Cerebellar nuclear complex (tissue), 1 donor: ENCODE measurements at places on chromosomes 1 and 21.

GRCh38 chr1:228927946-228928898 is 192.9 kb downstream of the RHOU start:
- DNase-seq: no peak

GRCh38 chr1:5892329-5892728 is 99.9 kb downstream of the NPHP4 start:
- no peak for DNase-seq

DNA sequence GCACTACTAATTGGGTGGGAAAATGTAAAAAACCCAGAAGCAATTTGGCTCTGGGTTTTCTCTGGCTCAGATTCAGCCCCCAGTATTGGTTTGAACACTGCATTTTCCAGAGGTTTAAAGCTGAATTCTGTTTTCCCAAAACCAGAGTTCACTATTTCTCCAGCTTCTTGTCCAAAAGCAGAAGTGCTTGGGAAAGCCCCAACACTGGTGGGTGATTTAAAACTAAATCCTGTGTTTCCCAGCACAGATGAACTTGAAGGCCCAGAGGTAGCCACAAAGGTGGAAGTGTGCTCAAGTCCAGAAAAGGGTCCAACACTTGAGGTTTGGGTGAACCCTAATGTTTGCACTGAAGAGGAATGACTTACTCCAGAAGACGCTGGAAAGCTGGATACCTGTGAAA is 678 bp downstream of the MCM3AP start:
- DNase-seq: no peak

DNA sequence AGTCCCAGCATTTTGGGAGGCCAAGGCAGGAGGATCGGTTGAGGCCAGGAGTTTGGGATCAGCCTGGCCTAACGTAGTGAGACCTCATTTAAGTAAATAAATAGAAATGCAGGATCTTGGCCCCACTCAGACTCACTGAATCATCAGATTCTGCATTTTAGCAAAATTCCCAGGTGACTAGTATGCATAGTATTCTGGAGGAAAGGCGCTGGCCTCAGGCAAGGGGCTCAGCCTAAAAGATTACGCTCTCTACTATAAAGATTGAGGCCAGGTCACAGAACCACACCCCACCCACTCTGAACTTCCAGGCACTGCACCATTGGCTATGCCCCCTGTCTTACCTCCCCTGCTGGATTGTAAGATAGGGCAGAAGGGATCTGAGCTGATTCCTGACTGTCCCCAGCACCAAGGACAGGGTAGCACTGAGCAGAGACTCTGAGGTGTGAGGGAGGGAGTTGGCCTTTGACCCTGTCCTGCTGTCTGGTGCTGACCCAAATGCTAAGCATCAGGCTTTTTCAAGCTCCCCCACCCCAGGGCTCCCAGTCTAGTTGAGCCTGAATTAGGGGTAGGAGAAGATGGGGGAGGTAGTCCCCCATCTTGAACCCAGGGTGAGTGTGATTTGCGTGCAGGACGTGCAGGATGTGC is 2.7 kb downstream of the FOXE3 start:
- DNase-seq: no peak

- DNase-seq: no peak
Observed at GRCh38 chr1:226320930-226321329, 12.0 kb upstream of the LIN9 start.

DNA sequence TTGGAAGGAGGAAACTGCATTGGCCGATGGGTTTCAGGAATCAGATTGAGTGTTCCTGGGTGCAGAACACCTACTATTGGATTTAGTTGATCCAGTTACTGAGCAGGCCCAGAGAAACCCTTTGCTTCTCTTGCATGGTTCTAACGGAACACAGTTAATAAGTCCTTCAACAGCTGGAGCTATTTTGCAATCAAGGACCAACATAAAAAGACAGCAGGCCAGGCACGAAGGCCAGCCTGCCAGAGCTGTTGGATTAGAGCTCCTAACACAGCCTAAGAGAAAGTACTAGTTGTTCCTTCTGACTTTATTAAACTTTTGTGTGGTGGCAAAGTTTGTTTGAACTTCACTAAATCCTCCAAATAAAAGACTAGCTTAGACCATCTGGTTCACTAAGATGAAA is 148.0 kb upstream of the LMO4 start:
- no peak for DNase-seq

DNA sequence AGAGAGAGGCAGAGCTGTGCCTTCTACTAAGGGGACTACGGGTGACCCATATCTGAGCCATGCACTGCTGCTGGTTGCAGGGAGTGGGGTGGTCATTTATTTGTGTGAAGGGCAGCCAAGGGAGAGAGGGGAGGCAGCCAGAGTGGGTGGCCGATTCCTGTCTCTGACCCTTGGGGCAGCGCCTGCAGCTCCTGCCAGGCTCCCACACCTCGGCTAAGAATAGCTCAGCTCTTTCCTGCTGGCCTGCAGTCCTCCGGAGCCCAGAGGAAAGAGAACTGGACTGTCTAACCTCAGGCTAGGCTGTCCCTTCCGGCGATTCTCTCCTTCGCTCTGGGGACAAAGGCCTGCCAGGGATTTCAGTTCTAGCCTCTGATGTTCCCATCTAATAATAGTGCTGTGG is 11.6 kb upstream of the CD34 start:
- no peak for DNase-seq

- DNase-seq: no peak
Observed at GRCh38 chr1:244761279-244761678, 74.2 kb upstream of the COX20 start.

DNA sequence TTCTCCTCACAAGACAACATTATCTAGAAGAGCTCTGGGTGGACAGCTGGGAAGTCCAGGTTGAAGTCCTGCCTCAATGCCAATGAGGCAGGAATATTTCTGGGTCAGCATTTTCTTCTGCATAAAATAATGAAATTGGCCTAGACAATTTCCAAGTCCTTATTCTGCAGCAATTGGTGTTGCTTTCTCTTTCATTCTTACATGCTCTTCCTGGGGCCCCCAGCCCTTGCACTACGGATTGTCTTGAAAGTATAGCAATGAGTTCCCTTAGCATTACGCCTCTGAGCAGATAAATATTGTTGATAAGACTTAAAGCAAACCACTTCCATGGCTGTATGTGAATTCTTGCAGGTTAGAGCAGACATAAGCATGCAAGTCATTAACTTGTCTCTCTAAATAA is 188.5 kb downstream of the TGFBR3 start:
- DNase-seq: no peak

DNA sequence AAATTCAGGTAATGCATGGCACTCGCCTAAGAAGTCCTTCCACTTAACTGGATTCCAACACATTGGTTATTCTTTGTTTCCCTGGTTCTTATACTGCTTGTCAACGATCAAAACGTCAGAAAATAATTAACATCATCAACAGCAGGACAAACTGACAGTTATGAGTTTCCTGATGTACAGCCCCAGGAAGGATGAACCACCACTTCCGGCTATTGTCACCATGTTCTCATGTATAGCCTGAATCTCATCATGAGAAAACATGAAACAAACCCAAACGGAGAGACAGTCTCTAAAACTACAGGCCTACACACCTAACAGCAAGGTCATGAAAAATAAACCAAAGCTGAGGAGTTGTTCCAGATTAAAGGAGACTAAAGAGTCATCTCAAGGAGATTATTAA is 60.5 kb upstream of the FBXO28 start:
- DNase-seq: no peak

GRCh38 chr21:44421901-44422840 is 33.1 kb upstream of the LRRC3 start:
- DNase-seq: no peak

DNA sequence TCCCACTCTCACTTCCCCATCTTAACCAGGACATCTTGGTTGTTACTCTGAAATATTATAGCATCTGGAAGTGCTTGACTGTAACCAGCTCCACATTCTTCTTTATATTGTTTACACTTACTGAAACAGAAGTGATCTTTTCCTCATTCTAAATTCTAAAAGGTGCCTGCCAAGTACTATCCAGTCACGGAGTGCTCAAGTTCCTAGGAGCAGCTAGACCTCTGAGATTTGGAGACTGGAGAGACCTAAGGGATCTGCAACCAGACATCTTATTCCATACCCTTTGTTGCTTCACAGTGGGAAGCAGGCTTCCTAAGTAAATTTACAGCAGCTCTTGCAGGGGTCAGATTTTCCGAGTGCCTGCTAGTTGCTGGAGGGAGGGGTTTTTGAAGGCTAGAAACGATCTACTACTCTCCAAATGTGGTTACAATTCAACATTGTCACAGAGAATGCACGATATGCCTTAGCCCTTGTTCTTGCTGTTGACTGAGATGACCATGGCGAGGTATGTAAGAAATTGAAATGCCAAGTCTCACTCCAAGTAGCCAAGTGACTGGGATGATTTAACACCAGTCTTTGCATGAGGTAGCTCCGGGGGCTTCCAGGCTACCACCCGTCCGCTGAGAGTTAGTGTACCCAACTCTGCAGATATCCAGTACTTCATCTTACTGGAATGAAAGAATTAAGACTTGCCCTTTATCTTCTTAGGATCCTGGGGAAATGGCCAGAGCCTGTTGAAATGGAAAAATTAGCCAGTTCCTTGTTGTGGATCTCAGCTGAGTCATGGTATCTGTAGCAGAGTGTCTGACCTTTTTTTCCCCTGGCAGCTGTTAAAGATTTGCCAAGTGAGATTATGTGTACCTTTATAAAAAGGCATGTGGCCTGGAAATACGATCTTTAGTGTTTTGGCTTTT is 150.8 kb downstream of the MAST2 start:
- DNase-seq: no peak

DNA sequence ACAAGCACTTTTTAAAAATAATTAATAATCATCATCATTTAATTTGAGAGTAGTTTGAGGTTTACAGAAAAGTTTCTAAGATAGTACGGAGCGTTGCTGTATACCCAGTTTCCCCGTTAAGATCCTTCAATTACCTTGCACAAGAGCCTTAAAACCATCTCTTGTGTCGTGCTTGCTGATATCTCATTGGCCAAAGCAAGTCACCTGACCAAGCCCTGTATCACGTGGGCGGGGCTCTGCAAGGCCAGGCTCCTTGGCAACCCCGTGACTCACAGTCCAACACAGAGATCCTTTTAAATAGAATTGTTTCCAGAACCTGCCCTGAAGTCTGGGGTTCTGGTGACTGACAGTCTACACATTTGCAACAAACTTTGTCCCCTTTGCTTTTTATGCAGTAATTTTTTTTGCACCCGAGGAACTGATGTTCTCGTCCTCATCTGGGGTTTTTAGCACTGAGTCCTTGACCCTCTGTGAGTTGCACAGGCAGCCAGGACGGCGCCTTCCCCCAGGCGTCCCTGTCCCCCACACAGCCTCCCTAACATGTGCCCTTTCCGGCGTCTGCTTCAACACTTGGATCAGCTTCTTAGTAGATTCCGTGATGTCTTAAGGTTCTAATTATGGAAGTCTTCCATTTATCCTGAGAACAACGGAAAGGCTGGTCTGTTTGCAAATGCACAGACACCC is 183.3 kb upstream of the TMEM51 start:
- no peak for DNase-seq

GRCh38 chr1:244801246-244801645 is 34.2 kb upstream of the COX20 start:
- DNase-seq: no peak

- DNase-seq: no peak
Observed at GRCh38 chr1:167861664-167862381, 52.1 kb downstream of the ADCY10 start.
